T follicular helper cell (primary cell): ENCODE measurements at places on chromosomes 5 and 9.

DNA sequence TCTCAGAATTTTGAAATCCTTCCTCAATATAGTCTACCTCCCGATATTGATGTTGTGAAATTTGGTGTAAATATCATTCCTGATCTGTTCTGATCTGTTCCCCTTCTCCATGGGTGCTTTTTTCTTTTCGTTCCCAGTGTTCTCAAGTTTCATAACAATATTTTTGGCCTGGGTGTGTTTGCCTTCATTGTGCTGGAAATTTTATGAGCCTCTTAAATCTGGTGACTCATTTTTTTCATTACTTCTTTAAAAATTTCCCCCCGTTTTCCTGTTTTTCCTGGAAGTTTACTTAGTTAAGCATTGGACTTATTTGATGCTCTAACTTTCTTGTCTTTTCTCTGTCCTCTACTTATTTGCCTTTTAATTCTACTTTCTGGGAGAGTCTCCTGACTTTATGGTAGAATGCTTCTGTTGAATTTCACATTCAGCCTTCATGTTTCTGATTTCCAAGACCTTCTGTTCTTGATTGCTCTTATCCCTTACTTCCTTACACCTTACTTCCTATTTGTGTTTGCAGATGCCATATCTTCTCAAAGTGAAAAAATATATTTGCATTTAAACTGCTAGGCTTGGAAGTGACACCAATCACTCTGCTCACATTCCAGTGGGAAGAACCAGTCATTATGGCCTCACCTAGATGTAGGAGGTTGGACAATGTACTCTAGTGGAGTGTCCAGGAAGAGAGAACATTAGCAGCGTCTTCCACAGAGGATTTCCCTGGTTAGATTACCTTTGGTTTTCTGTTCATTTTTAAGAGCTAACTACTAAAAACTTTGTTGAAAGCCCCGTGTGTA is 441.9 kb downstream of the ARHGEF28 start:
- DNase-seq: no peak

- DNase-seq: no peak
Observed at GRCh38 chr9:123724211-123724796, 205.6 kb downstream of the DENND1A start.

- no peak for DNase-seq
Observed at GRCh38 chr9:136363949-136364748, 605 bp upstream of the DNLZ start.

GRCh38 chr5:167525004-167525403 is 766.4 kb upstream of the WWC1 start:
- DNase-seq: no peak

DNA sequence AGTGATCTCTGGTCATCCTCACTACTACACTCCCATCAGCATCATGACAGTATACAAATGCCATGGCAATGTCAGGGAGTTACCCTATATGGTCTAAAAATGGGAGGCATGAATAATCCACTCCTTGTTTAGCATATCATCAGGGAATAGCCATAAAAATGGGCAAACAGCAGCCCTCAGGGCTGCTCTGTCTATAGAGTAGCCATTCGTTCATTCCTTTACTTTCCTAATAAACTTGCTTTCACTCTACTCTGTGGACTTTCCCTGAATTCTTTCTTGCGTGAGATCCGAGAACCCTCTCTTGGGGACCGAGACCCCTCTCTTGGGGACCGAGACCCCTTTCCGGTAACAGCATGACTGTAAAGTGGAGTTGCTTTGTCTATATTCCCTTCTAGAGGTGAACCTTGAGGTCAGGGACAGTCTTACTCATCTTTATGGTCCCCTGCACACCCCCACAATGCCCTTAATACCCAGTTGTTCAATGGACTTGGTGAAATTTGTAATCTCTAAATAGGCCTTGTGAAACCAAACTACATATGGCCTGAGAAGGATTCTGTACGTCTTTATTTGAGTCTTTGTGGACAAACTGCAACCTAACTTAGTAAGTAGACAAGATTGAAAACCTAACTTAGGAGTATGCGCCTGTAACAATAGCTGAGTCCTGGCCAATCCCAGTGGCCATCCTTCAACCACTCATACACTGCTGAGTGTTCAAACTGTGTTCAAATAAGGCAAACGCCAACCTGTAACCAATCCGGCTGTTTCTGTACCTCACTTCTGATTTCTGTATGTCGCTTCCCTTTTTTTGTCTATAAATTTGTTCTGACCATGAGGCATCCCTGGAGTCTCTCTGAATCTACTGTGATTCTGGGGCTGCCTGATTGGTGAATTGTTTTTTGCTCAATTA is 32.3 kb upstream of the UBTD2 start:
- DNase-seq: no peak

DNA sequence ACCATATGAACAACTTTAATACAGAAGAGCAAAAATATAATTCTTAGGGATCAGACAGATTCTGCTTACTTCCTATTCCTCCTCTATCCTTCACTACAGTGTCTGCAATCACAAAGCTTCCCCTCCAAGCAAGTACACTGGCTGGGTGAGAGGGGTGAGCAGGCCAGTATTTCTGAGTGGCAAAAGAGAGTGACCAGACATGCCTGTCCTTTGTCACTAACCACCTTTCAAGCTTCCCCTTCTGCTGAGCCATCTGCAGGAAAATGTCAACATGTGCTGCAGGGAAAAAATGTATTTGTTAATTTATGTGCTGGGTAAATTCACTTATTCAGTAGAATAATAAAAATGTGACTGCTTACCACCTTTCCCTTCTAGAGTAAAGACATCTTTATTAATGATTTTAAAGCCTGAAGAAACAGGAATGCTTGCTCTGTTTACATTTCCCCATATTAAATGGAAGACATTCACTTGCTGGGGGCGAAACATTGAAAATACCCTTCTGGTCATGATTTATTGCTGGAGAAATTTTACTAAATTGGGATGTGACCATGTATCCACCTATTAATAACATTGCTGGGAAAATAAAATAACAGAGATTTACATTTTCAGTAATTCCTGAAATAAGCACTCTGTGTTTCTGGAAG is 84.9 kb downstream of the SPOCK1 start:
- DNase-seq: no peak

- no peak for DNase-seq
Observed at GRCh38 chr9:130476151-130476730, 31.5 kb downstream of the ASS1 start.

- no peak for DNase-seq
Observed at GRCh38 chr5:74251141-74252035, 389.1 kb downstream of the ENC1 start.

DNA sequence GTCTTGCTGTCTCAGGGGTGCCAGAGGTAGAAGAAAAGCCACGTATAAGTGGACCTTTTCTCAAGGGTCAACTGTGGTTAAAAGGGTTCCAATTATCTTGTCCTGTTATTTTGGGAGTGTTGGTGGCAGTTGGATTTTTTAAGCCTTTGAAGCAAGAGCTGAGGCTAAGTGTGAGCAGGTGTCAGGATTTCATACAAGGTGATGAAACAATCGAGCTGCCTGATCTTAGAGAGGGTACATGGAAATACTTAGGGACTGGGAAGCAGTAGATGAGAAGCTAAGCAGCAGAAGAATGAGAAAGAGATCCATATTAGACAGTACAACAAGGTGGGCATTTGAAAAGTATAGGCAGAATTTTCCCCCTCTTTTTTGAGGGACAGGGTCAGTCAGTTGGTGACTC is 23.6 kb downstream of the FOCAD start:
- no peak for DNase-seq

DNA sequence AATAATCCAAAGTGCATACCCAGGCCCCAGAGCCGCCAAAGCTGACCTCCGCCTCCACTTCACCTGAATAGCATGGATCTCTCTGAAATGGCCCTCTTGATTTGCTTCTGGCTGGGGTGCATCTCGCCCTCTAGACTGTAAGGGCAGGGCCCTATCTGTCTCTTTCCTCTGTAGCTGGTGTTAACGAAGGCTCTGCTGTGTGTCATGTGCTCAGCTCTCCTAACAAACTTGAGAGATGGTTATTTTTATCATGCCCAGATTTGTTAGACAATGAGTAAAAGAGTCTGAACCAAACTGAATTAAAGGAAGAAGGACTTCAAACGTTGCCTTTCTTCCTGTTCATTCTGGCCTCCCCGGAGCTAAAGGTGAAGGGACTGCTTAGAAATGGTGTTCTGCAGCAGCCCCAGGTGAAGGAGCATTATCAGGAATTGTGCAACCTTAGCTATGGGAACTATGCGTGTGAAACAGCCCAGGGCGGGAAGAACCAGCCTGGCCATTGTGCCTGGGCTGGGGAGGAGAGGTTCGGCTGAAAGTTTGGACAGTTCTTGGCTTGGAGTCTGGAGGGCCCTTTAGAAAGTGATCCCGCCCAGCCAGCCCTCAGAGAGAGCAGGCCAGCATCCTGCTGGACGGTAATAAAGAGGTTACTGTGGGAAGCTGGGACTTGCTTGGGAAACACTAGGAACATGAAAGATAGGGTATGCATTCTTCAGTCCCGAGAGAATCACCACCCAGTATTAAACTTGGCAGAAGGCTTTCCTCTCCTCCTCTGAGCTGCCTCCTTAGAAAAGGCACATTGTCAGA is 73.5 kb downstream of the WWC1 start:
- DNase-seq: no peak

DNA sequence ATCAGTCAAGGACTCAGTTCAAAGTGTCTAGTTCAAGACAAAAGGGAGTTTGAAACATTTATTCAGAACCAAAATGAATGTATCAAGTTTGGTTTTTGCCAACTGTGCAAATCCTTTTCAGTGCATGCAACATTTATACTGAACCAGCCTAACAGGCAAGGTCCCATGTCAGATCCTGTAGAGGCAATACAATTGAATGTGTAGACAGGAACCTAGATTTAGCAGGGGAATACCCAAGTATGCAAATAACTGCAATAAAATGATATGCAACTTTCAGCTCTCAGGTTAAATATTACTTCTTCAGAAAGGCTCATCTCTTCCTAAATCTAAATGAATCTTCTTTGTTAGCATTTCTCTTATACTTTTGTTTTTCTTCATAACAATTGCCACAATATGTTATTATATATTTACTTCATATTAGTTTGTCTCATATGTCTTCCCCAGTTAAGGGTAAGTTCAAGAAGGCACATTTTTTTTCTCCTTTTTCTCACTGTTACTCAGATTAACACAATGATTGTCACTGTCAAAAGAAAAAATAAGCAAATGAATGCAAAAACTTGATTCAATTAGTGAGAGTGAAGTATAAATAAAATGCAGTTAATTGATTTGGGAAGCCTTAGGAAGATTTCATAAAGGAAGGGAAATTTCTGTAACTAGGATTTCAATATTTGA is 163.9 kb upstream of the RASA1 start:
- DNase-seq: no peak

GRCh38 chr9:79687131-79687447 is 115.3 kb downstream of the TLE4 start:
- DNase-seq: no peak

GRCh38 chr5:2570586-2570985 is 180.9 kb downstream of the IRX2 start:
- DNase-seq: no peak

DNA sequence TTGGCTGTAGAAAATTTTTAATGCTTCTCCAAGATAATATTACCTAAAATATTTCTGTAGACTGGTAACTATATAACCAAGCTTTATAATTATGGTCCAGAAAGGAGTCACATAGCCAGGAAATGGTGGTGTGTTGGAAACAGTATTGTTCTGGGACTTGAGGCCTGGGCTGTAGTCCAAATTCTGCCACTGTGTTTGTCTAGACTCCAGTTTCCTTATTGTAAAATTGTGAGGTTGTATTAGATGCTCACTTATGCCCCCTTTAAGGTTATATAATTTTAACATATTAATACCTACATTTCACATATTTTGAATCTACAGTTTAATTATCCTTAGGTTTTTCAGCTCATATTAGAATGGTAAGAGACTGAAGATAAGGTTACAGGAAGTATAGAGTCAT is 42.4 kb downstream of the STX17 start:
- no peak for DNase-seq

GRCh38 chr5:176369934-176370711 is 4.8 kb downstream of the ARL10 start:
- no peak for DNase-seq

DNA sequence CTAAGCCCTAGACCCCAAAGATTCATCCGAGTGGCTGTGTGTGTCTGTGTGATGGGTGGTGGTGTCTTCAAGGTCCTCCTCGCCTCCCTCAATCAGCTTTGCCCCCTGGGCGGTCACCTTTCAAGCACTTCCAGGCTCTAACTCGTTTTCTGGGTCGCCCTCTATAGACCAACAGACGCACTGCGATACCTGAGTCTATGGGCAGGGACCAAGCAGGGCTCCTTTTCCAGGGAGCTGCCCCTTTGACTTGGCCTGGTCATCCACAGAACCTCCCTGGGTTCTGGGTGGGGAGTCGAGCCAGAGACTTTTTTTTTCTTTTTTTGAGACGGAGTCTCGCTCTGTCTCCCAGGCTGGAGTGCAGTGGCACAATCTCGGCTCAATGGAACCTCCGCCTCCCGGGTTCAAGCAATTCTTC is 1.1 kb downstream of the SLC27A4 start:
- peak; percentile 40 for DNase-seq

GRCh38 chr5:132017738-132018625 is 6.5 kb upstream of the ACSL6 start:
- no peak for DNase-seq

GRCh38 chr5:82849885-82850284 is 227.3 kb downstream of the TMEM167A start:
- DNase-seq: no peak

DNA sequence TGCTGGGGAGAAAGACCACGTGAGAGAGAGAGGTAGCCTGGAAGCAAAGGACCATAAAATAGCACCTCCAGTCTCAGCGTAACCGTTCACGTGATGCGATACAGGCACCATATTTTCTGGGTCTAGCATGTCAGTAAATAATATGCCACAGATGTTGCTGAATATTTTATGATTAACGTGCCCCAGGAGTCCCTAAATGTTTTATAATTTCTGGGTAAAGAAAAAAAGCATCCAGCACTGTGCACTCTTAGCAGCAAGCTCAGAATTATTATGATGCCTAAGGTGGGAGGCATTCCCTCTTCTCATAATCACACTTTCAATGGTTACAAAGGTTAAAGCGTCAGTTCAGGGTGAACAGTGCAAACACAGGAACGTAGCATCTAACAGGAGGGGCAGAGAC is 121.8 kb downstream of the CAVIN4 start:
- no peak for DNase-seq

GRCh38 chr9:87436716-87437115 is 61.0 kb upstream of the DAPK1 start:
- no peak for DNase-seq

DNA sequence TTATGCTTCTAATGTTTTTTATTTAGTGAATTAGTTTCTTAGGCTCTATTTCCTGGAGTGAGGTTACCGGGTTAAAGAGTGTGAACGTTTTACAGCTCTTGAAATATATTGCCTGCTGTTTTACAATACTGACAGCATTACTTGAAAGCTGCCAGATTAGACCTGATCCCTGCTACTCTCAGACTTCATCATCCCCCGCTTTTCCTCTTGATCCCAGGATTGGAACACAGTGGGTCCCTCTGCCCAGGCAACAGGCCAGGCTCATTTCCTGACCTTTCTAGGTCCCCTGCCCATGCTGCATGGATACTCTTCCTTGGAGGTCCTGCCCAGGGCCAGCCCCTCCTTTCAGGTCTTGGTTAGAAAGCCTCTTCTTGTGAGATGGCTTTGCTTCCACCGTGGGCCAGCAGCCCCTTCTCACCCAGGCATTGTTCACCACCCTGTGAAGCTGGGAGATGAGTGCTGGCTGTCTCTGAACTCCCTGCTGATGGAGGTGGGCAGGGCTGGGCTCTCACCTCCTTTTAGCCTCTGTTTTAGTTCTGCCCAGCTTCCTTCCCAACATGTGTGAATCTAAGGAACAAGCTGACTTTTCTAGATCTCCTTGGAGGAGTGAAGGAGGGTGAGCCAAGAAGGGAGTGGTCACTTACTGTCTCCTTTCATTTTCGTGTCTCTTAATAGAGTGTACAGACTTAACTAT is 15.5 kb upstream of the FAM120AOS start:
- no peak for DNase-seq

- no peak for DNase-seq
Observed at GRCh38 chr5:94564812-94565211, 53.6 kb downstream of the KIAA0825 start.
